Naive thymus-derived CD8-positive, alpha-beta T cell (primary cell): ENCODE measurements at places on chromosomes 12 and 14.
A peak's percentile ranks its signal among the peaks of the same experiment; 100 is the strongest.

- H3K27ac ChIP-seq = no peak overlapping the region
- no peak for DNase-seq
- H3K36me3 ChIP-seq = no peaks in the 10 kb centered on the region
Measured at GRCh38 chr12:52395761-52396434, 10.2 kb downstream of the KRT82 start.

DNA sequence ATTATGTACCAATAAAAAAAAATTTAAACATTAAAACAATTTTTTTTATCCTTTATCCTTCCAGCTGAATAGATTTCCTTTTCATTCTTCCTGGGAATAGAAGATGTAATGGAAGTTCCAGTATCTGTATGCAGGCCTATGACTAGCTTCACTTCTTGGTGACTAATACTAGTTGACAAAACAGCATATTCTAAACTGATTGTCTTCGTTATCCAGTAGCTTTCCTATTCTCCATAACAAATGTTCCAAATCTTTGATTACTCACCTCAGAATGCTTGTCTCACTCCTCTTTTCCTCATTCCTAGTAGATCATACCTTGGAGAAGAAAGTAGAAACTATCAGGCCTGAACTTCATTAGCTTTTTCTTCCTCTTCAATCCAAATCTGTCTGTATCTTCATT is 70.7 kb downstream of the PLEKHA5 start:
- no peak for DNase-seq
- no peaks in the 10 kb centered on the region for H3K27me3 ChIP-seq
- no peak overlapping the region for H3K4me3 ChIP-seq
- H3K36me3 ChIP-seq = no peaks in the 10 kb centered on the region

DNA sequence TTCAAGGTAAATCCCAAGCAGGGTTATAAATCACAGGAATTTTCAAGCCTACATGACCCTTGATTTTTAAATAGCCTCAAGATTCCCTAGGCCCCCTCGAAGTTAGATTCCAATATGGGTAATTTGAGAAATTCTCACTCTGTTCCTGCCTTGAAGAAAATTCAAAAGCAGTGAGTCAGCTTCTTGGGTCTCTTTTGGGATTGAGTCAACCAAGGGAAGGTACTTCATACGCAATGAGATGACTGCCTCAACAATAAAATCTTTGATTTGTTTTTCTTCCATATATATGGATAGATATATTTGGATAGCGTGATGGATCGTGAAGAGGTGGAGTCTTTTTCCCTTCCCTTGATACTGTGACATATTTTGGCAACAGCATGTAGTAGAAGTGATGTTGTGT is 180.4 kb upstream of the ATP2B1 start:
- no peak overlapping the region for H3K4me3 ChIP-seq
- no peak overlapping the region for H3K27ac ChIP-seq
- no peak for DNase-seq
- peaks cover 7% of the 10 kb centered on the region for H3K36me3 ChIP-seq

- H3K36me3 ChIP-seq = peaks cover 16% of the 10 kb centered on the region
- H3K4me3 ChIP-seq = no peak overlapping the region
- peak overlapping the region; percentile 35 for H3K27ac ChIP-seq
Measured at GRCh38 chr12:66340131-66340530, 37.8 kb downstream of the HELB start.
